Cortex of kidney (tissue), 1 donor: ENCODE measurements at places on chromosomes 6 and 20.

GRCh38 chr20:64222291-64222735 lies 33.2 kb upstream of the PCMTD2 start:
- DNase-seq = no peak

DNA sequence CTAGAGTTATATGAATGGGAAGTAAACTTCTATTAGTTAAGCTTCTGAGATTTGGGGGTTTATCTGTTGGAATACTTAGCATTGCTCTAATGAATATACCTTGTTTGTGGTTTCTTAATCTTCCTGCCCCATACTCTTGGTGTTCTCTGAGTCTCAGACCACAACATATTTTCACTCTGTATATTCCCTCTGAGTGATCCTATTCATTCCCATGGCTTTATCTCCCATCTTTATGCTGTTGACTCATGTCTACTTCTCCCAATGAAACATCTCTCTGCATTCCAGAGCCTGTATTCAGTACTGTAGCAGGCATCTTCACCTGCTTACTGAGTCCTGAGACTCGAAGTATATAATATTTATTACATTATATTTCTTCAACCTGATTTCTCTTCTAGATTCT lies 283.7 kb upstream of the MAP3K7 start:
- no peak for DNase-seq

GRCh38 chr6:14270142-14270893 lies 152.7 kb downstream of the CD83 start:
- no peak for DNase-seq

DNA sequence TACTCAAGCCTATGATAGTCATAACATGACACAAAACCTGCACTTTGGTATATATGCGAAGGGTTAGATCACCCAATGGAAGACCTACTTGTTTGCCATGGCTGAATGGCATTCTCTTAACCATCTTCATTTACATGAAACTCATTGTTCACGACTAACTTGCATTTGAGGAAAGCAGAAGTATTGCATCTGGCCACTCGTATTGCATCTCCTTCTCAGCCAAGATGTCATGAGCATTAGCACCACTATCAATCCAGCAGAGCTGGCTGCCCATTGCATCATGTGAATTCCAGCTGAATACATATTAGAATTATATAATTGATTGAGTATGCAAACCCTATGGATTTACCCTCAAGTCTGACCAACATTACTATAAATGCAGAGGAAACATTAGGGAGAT lies 390.2 kb downstream of the LAMA2 start:
- DNase-seq = no peak

DNA sequence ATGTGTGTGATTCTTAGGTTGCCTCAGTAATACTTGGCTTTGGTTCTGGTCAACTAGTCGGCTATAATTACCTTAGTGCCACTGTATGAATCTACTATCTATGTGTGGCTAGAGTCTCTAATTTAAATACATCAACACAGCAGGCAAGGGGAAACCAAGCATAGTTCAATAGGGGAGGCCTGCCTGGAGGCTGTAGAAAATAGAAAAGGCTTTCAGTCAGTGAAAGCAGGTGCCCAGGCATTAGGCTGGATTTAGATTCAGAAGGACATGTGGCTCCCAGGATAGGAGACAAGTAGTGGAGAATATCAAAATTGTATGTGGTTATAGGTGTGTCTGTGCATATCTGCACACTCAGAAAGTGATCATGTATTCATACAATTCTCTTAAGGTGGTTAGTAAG lies 115.1 kb upstream of the LAMP5 start:
- DNase-seq = no peak

DNA sequence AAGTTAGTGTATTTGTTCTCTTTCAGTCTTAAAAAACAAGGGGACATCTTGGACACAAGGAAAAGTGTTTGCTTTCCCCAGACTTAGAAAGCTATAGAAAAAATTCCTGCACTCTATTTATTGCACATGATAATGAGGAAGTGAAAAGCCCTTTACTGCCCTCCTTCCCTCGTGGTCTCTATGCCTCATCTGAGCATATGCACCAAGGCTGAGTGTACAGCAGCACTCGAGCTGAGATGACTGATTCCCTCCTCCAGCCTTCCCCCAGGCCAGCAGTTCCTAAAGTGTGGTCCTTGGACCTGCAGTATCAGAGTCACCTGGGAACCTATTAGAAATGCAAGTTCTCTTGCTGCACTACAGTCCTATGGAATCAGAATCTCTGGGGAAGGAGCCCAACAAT lies 14.3 kb upstream of the LAMP5 start:
- DNase-seq = no peak

DNA sequence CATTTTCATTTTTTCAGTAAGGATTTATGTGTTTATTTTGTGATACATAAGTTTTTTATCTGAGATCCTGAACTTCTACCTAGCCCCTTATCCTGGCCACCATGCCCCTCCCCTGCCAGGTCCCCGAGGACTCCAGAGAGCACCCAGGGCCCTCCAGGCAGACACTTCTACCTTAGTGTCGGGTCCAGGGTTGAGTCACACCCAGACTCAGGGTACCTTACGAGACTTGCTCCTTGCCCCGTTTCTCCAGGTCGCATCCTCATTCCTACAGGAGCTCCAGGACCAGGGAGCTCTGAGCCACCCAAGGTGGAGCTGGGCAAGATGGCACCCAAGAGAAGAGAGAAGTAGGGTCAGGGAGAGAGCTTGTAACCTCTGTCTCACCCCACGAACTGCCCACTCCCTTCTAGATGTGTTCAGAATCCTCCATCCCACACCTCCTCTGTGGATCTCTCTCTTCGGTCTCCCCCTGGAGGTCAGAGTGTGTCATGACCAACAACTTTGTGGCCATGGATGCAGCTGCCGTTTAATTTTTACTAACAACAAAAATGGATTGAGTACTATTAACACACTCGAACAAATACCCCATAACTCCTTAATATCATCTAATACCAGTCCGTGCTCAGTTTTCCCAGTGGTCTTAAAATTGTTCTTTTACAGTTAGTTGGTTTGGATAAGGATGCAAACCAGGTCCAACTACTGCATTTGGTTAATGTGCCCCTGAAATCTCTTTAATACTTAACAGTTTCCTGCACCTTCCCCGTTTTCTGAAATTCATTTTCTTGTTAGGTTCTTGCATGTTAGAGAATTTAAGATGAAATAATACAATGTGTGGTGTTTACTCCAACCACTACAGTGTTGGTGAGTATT lies 130.6 kb upstream of the INSM1 start:
- DNase-seq = no peak

DNA sequence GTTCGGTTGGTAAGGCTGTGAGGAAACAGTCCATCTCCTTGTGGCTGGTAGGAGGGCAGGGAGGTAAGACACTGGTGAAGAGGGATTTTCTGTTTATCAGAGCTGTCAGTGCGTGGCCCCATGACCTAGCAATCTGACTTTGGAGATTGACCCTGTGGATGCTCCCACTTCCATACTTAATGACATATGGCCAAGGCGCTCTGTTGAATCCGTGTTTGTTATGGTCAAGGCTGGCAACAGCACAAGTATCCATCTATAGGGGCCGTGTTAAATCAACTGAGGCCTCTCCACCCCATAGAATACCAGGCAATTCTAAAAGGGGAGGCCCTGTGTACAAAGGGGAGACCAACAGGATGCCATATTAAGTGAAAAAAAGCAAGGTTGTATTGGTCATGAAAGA lies 25.6 kb upstream of the FOXC1 start:
- DNase-seq = no peak

GRCh38 chr6:161272635-161273273 lies 1.1 kb downstream of the AGPAT4 start:
- no peak for DNase-seq

DNA sequence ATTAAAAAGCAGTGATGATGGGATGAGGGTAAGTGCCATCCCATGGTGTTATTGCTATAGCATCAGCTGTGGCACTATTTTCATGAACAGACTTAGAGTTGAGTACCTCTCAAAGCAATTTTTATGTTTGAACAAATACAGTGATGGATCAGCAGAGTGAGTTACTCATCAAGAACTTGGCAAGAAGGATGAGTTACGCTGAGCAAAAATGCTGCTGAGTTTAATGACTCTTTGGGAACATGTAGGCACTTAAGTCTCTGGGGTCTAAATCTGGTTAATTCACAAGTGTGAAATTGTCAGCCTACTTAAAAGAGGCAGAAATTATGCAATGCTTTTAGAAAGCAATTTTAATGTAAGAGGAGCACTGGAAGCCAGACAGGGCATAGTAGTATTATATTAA lies 78.5 kb upstream of the AHI1 start:
- no peak for DNase-seq

DNA sequence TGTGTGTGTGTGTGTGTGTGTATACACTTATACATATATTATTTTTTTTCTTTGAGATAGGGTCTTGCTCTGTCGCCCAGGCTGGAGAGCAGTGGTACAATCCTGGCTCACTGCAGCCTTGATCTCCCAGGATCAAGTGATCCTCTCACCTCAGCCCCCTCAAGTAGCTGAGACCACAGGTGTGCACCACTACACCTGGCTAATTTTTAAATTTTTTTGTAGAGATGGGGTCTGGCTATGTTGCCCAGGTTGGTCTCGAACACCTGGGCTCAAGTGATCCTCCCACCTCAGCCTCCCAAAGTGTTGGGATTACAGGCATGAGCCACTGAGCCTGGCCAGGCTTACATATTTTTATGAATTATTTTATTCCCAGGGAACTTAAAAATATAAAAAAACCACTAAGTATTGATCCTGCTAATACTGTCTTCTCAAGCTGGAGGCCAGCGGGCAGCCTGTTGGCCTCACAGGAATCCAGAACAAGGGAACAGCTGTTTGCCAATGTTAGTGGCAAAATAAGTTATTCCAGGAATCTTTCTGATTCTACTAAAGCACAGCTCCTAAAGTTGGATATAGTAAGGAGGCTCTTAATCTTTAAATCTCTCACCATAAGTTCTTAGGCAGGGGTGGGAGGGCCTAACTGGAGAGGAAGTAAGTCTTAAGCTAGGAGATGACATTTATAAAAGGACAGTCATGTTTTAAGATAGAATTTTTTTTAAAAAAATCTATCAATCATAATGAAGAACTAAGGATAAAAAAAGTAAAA lies 135.5 kb upstream of the NUP153 start:
- DNase-seq = no peak

DNA sequence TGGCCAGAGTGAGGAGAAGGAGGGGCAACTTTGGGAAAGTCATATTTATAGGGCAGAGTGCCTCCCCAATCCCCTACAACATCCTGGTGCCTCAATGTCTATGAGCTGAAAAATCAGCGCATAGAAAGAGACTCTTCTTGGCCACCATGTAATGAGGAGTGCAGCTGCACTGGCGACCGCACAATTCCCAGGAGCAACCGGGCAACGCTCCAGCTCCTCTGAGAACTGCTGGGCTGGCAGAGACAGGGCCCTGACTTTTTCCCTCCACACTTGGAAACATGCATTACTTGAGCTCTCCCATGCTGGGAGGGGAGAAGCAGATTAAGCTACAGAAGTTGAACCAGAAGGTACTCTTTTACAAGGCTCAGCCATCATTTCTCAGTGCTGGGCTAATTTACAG lies 31.4 kb upstream of the MARCKS start:
- no peak for DNase-seq

DNA sequence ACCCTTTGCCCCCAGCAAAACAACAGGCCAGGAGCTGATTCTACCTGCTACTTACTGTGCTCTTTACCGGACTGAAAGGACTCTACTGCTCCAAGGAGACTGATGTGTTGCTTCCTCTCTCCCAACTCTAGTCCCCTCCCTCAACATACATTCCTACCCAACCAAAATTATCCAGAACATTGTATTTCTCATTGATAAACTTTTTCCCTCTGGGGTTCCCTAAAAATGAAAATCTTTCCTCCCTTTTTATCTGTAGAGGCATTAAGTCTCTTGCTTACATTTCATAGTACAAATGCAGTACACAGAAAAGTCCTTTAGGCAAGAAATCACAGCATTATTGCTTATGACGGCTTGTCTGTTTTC lies 940 bp upstream of the HS3ST5 start:
- no peak for DNase-seq

GRCh38 chr20:57470666-57471495 lies 54.1 kb downstream of the CTCFL start:
- no peak for DNase-seq

DNA sequence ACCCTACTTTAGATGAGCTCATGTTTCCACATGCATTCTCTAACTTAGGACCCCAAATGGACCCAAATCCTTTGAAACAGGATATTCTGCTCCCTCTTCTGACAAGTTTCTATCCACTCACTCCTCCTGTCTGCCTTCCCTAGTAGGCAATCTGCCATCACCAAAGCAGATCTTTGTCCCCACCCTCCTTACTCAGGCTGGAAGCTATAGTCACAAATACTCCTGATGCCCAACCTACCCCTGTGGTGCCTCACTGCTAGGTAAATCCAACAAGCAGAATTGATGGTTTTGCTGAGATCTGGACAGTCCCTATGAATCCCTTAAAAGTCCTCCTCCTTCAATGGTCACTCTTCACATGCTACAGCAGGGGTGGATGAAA lies 21.7 kb downstream of the ELOVL5 start:
- DNase-seq = no peak

DNA sequence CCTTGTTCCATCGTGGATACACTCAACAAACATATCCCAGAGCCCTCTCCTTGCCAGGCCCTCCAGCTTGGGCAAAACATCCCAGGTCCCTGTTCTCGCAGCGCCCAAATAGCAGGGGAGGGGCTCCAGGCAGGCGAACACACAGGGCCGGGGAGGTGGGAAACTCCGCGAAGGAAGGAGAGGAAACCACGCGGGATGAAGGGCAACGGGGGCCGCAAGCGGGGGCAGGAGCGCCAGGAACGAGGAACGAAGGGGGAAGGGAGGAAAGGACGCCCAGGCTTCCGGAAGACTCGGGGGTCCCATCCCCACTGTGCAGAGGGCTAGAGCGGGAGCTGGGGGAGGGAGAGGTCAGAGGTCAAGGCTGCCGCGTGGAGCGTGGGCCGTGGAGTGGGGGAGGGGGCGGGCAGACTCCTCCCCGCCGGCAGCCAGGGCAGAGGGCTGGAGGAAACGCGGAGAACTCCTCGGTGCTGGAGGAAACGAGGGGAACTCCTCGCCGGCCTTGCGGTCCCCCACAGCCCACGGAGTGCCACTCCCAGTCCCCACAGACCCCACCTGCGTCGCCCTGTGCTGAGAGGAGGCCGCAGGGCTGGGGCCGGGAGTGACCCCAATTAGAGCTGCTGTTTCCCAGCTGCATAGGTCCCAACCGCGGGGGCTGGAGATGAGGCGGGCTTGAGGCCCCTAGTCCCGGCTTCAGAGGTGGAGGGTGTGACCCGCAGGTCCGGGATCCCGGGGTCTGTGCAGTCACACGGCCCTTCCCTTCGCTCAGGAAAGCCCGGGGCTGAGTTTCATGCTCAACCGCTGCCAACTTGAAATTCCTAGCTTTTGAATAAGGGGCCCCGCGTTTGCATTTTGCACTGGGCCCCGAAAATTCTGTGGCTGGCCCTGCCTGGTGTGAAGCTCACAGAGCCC lies 1.2 kb upstream of the RBM38 start:
- DNase-seq = no peak

DNA sequence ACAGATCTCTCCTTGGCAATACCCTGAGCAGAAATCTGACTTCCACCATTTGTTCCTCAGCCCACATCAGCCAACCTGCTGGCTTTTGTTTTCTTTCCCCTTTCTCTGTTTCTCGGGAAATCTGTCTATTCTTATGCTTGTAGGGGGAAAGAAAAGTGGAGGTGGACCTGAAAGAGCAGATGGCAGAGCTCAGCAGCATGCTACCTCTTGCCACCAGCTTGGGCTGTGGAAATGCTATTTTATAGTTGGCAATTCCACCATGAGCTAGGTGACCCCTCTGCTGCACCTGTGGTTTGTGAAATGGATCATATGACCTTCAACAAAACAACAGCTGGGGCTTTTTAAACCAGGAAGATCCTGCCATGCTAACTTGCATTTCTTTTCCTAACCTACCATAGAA lies 6.8 kb upstream of the SPATS1 start:
- no peak for DNase-seq

- DNase-seq = no peak
Measured at GRCh38 chr6:37126961-37127616, 42.9 kb upstream of the PIM1 start.
